ENCODE measurements at places on chromosomes 13 and 19.

DNA sequence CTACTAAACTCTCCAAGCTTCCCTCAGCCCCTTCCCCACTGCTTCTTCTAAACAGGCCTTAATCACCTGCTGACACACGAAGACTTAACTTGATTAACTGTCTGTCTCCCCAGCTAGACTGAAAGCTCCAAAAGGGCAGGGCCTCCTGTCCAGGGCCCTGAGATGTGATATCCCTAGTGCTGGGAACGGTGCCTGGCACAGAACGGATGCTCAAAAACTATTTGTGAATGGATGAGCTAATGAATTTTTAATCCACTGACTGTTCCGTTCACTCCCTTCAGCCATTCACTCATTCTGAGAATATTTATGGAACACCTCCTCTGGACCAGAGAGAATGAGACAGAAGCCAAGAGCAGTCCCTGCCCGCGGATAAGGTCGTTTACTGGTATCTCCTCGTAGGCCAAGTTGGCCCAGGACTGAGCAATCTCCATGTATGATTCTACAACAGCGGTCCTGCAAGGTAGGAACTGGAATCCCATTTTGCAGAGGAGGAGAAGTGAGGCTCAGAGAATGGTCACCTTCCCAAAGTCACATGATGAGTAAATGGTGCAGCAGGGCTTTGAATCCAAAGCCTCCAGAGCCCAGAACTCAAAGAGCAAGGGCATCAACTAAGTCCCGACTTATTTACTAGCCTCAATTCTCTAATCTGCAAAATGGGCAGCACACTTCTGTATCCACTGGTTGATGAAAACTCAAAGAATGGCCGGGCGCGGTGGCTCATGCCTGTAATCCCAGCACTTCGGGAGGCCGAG, 3.4 kb downstream of the DMWD start:
- no peak for DNase-seq

DNA sequence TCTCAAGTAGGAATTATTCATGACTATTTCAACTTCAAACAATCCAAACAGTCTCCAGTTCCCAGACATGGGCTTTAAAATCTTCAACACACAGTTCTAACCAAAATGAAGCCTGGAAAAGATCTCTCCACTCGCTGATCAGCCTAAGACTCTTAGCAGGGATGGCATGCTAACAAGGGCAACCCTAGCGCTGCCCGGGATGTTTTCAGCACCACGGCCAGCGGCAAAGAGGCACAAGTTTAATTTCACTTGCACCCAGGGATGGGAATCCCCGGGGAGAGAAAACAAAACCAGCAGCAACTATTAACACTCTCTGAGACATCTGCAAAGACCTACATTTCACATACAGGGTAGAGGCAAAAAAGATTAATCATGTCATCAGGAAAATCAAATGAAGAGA, 43.0 kb downstream of the CACNA1A start:
- DNase-seq = no peak

DNA sequence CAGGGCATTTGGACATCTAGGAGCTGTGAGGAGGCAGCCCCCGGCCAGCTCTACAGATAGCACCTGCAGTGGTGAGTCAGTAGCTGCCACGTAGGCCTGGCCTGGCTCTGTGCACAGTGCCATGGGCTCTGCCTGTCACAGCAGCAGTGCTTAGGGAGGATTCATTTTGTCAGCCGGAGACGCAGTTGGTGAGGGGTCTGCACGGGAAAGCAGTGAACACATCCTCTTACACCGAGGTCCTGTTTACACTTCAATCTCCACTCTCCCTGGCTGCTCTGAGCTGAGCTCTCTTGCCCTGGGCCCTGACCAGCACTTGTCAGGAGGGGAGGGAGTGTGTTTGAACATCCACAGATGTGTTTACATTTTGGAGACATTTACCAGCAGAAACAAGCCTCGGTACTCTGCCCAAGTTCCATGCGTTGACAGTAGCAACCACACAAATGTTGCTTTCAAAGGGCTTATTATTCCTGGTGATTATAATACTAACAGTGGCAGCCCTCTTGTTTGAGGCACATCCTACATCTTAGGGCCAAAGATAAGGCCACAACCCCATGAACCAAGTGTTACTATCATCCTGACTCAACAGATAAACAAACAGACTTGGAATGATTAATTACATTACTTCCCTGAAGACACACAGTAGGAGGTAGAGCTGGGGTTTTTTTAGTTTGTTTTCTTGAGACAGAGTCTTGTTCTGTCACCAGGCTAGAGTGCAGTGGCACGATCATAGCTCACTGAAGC, 148.9 kb downstream of the USP12 start:
- no peak for DNase-seq

DNA sequence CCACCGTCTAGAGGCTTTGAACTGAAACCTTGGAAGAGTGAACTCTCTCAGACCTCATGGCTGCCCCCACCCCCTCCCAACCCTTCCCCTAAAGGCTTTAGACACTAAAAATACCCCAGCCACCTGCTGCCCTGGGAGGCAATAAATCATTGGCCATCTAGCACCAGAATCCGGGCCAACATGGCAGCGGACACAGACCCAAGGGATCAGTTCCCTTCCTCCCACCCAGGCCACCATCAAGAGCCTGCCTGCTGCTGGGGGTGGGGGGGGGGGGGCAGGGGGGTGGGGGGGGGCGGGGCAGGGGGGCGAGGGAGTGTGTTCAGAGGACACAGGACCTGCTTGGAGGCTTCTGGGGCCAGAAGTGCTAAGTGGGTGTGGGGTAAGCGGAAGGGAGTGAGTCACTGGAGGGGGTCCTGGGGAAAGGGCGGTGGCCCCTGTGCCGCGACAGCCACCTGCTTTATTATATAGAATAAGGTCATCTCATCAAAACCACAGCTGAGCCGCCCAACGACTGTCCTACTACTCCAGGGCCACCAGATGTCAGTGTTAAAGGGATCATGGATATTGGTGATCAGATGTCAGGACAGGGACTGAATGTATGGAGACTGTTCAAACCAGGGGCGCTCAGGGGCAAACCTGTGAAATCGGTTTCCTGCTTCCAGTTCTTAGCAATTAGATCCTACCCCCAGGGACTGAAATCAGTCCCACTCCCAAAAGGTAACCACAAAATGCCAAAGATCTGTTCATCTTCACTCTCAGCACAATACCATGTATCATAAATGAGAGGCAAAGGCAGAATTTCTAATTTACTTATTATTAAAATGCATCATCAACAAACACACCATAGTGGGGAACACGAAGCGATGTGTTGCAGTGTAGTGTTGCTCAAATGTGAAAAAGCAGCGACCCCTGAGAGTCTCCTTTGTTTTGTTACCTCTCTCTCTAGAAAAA, 24.3 kb downstream of the ARL11 start:
- no peak for DNase-seq

GRCh38 chr13:107942030-107942617, 273.2 kb downstream of the LIG4 start:
- DNase-seq = no peak

- no peak for DNase-seq
These were observed 154.7 kb upstream of the SGCG start for GRCh38 chr13:23025864-23026608.

- no peak for DNase-seq
These were observed at the start of gene PMIS2 for GRCh38 chr19:35585848-35586247. TSS of gene PMIS2 (plus strand) at chr19:35586173. CDS start at chr19:35586260, 87 bp downstream.

- no peak for DNase-seq
These were observed 299.3 kb downstream of the NDFIP2 start for GRCh38 chr13:79780240-79780639.

DNA sequence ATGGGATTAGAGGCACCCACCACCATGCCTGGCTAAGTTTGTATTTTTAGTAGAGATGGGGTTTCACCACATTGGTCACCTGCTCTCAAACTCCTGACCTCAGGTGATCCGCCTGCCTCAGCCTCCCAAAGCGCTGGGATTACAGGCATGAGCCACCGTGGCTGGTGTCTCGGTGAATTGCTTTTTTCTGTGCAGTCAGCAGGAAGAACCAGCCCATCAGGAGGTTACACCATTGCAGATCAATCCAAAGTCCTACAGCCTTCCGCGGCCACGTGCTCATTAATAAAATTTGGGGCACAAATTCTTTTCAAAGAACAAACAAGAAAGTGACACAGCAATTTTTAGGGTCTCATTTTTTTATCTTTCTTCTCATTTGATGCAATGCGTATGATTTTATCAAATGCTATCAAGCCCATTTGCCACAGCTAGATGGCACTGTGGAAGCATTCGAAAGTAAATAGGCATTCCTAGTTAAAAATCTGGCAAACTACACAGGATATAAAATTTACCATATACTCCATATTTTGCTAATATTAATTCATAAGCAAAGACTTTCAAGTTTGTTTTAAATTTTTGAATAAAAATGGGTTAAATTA, 54.4 kb upstream of the ZNF835 start:
- DNase-seq = no peak

DNA sequence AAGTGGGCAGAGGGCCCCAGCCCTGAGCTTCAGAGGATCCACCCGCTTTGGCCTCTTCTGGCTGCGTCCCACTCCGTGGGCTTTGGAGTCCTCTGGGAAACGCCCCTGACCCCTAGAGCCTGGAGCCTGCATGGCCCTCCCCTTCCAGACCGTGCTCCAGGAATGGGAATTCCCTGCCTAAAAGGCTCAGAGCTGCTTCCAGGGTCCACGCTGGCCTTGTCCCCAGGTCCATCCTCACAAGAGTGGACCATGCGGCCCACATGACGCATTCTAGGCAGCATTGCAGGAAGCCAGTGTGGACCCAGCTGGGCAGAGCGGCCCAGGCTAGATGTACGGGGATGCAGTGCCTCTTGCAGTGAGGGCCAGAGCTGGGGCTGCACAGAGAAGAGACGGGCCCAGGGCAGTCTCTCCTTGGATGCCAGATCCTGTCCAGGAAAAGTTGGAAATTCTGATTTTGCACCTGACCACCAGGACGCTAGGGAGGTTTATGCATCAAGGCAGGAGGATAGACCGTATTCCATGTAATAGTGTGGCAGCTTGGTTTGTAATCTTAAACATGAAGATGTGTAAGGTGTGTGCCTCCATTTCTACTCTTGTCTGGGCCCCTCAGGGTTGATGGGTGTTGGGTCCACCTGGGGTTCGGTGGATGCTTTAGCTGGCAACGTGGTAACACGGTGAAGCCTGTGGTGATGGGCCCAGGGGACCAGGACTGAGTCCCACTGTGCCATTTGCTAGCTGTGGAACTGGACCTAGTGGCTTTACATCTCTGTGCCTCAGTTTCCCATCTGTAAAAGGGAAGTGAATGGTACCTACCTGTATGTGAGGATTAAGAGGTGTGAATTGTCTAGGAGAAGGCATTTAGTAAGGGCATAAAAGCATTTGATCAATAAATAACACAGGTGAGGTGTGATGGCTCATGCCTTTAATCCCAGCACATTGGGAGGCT, 14.8 kb upstream of the FXYD3 start:
- no peak for DNase-seq

- DNase-seq = no peak
These were observed 8.7 kb upstream of the SPC24 start for GRCh38 chr19:11164296-11164695.

DNA sequence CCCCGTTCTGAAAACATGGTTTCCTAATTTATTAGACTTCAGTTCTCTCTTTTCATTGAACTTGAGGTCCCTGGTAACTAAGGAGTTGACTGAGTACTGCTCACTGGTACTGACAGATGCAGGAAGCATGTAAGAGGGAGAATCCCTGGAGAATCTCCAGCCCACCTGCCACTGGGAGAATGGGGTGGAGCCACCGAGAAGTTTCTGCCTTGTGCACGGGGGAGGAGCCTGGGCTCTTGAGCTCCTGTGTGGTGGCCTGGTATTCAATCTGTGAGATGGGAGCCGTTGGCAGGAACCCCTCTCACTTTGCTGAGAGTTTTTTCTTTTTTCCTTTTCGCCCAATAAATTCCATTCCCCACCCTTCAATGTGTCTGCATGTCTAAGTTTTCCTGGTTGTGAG, 13.2 kb upstream of the AKAP11 start:
- no peak for DNase-seq

DNA sequence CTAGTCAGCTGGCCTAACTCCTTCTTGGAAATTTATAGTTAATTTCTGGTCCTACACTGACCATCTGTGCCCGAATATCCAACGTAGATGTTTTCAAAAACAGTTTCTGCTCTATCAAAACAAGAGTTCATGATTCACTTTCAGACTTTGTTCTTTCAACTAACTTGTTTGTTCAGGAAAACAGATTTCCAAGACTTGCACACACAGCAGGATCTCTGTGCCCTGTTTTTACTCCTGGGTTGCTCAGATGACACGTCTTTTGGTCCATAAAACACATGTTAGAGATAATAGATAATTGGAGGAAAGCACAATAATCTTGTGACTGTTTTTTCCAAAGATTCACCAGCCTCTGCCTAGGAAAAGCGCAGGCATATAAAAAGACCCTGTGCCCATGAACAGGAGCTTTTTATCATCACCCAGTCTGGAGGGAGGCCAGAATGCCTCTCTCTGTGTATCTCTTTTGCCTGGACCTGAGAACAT, 218.0 kb downstream of the IRS2 start:
- DNase-seq = no peak
